HT-29 (cell line): ENCODE measurements at places on chromosomes 2 and 18. TPM values are rescaled to one million over a fixed set of nuclear protein-coding genes. Genes with fewer than 3 reads are reported as not detected.

Gene SLC11A1
- total RNA-seq = 0.33 and 0.86 TPM in 2 replicates

Gene BCL11A
- total RNA-seq = not detected in 2 replicates

Gene LINC00305
- not detected in 2 replicates for total RNA-seq

Gene APCDD1
- not detected in 2 replicates for total RNA-seq

Gene SAG
- total RNA-seq = not detected in 2 replicates

Gene PARD6G
- total RNA-seq = 0.18 and 0.20 TPM in 2 replicates

Gene AQP12A
- total RNA-seq = not detected in 2 replicates

Gene TM4SF20
- total RNA-seq = 0.36 TPM in 1 of 2 replicates, not detected in the other

Gene CYP26B1
- total RNA-seq = 0.05 and 0.10 TPM in 2 replicates

Gene KIF5C
- not detected in 2 replicates for total RNA-seq

Gene GMCL1
- total RNA-seq = 21.5 and 25.8 TPM in 2 replicates

Gene HNRNPA3
- 30.4 and 33.8 TPM in 2 replicates for total RNA-seq

Gene PCARE
- not detected in 2 replicates for total RNA-seq

Gene NTSR2
- not detected in 2 replicates for total RNA-seq

Gene MAP3K20
- 17.4 and 18.4 TPM in 2 replicates for total RNA-seq

Gene FHL2
- total RNA-seq = 56.2 and 56.4 TPM in 2 replicates
